GF-D8 (cell line): ENCODE measurements at places on chromosomes 5 and 9.

- DNase-seq = no peak
These were observed 7.7 kb upstream of the XPA start for GRCh38 chr9:97704851-97705250.

- no peak for DNase-seq
These were observed 293.8 kb downstream of the PDE4D start for GRCh38 chr5:59599729-59600128.

GRCh38 chr5:181130832-181131496, at the start of gene OR2V1:
Gene OR2V1, minus strand, starts transcription at chr5:181131169. Its CDS starts 5,865 bp downstream, at chr5:181125304.
- DNase-seq = no peak

DNA sequence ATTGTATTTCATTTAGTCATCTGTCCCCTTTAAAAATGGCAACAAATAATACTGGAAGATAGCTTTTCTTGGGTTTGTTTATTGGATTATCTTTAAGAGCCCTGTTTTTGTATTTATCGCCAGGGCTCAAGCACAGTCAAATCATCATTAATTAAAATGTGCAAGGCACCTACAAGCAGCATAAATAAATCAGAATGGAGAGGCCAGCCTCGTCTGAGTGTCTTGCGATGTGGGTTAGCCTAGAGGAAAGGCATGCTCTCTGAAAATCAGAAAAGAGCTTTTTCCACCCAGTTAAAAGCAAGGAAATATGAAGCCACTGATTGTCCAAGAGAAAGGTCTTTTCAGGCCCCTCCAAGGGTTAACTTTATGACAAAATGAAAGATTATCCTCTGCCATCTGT, 31.8 kb downstream of the ZFAND5 start:
- DNase-seq = no peak

- DNase-seq = no peak
These were observed 53.7 kb downstream of the MAP1B start for GRCh38 chr5:72160959-72161358.

GRCh38 chr9:87653941-87654340, 72.0 kb upstream of the CTSL start:
- DNase-seq = no peak

GRCh38 chr9:116688806-116689485, 1.8 kb downstream of the TRIM32 start:
- no peak for DNase-seq

GRCh38 chr5:4572311-4573100, 567.6 kb upstream of the ADAMTS16 start:
- DNase-seq = no peak

DNA sequence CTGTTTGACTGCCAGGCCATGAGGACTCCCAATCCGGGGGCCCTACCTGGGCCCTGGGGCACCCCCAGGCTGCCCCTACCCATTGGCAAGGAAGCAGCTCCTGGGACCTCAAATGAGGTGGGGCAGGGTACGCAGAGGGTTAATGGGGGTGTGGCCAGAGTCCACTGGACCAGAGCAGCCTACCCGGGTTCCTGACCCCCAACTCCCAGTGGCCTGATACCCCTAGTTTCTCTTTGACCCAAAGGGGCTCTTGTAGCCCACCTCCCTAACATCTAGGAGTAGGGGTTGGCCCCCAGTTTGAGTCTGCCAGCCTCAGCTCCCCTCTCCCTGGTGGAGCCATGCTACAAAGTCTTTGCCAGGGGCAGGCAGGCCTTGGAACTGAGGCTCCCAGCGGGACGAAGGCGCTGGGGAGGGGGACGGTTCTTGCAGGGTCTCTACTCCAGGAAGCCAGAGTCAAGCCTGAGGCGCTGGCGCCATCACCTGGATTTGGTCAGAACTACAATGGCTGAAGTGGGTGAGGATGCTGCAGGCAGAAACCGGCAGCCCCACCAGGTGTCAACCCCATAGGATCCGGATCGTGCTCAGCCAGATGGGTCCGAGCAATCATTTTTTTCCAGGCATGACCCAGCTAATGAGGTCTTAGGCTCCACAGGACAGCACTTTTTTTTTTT, 8.4 kb upstream of the CERCAM start:
- DNase-seq = no peak

DNA sequence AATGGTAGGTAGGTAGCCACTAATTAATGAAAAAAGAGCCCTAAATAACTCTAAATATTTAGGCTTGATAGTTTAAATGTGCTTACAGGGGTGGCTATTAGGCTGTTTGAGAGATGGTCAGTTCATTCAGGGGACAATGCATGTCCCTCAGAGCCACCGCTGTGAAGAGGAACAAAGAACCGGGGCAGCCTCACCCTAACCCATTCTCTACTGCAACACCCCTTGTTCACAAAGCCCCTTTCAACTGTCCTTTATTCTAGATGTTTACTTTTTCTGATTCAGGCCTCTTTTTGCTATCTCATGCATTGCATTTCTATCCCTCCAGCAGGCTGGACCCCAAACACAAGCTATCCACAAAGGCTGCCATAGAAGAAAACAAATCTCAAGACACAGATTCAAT, 906.7 kb downstream of the NR2F1-AS1 start:
- DNase-seq = no peak

DNA sequence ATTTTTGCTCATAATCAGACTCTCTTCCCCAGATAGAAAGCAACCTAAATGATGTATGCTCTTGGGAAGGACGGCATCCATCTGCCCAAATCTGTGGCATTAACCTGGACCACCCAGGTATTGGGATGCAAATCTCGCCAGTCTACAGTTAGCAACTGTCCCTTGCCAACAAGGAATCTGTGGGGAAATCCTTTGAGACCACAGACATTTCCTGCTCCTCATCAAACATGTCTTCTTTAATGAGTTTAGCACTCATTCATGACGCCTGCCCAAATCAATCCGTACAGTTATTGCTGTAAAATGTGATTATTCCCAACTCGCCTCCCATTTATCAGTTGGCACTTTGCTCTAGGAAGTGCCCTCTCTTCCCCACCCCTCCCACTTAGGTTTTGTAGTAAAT, 7.8 kb downstream of the ROR2 start:
- DNase-seq = no peak

DNA sequence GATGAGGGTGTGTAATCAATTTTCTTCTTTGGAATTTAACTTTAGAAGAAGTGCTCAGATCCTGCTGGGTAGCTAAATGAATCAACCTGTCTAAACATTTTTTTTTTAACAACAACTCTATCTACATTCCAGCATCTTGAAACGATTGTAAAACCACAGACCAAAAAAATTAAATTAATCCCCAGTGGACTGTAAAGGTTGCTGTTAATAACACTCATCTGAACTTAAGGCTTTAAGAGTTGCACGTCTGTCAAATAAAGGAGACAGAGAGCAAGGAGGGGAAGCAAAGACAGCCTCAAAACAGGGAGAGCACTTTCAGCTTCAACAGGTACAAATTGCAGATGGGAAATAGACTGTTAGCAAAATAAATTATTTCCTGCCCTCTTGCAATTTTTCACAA, 548.5 kb downstream of the DTWD2 start:
- DNase-seq = no peak

DNA sequence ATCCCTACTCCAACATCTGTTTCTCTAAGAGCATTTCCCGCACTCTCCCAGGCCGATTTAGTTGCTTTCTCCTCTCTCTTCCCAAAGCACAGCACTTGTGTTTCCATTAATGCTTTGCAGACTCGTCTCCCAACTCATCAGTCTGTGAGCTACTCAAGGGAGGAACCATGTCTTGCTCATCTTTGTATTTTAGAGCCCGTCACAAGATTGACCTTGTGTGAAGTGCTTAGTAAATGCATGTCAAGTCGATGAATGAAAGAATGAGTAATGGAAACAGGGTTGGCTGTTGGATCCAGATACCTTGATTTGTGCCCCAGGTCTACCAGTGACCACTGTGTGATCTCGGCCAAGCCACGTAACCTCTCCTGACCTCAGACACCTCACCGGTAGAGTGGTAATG, 99.3 kb downstream of the KLF4 start:
- no peak for DNase-seq

- no peak for DNase-seq
These were observed 485.3 kb downstream of the CDH9 start for GRCh38 chr5:26553079-26553478.

DNA sequence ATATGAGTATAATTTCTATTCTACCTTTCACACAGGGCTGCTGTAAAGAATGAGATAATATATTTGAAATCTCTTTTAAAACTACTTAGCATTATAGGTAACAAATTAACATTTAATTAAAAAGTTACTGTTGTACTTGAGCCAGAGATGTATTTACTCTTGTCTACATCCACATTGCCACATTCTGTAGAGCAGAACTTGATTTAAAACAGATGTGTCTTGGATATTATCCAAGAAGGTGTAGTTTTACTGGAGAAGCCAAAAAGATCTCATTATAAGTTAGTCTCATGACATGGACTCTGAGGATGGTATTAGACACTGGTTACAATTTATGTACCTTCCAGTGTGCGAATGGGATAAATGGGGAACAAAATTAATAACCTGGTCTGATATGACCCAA, 293.1 kb upstream of the CCNH start:
- DNase-seq = no peak

GRCh38 chr9:34809504-34810186, 99.7 kb upstream of the CCL21 start:
- no peak for DNase-seq

DNA sequence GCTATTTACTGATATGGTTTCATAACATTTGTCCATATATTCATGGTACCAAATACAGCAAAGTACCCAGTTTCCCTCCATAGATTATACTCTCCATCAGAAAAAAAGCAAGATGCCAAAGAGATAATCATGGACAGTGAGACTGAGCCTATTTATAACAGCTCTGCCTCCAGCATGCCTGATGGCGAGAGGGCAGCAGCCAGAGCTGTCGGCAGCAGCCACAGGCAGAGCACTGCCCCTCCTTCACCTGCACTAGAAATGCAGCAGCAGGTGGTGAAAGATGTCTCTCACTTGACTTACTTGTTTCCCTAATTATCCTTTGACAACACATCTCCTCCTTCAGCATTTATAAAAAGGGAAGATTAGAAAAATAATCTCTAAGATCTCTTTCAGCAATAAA, 32.4 kb downstream of the CTNNAL1 start:
- no peak for DNase-seq

GRCh38 chr5:173001229-173001841, 17.8 kb downstream of the ATP6V0E1 start:
- no peak for DNase-seq

GRCh38 chr5:149837680-149838269, 106.8 kb downstream of the PDE6A start:
- no peak for DNase-seq

DNA sequence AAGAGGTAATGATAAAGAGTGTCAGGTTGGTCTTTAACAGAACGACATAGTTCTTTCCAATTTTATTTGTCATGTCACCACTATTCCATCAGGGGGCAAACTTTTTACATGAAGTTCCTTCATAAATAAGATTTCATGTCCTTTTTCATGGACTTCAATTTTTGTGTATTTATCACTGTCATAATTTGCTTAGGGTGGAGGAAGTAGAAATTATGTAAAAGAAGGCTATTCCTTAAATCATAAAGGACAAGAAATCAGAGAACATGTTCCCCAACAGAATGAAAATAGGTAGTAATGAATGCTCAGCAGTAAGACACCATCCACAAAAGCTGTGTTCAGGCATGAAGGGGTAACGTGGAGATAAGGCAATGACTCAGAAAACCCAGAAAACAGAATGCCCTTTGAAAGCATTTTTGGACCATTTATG, 72.7 kb downstream of the ZFAND5 start:
- no peak for DNase-seq

- no peak for DNase-seq
These were observed 273.4 kb downstream of the CSNK1G3 start for GRCh38 chr5:123785162-123786071.

DNA sequence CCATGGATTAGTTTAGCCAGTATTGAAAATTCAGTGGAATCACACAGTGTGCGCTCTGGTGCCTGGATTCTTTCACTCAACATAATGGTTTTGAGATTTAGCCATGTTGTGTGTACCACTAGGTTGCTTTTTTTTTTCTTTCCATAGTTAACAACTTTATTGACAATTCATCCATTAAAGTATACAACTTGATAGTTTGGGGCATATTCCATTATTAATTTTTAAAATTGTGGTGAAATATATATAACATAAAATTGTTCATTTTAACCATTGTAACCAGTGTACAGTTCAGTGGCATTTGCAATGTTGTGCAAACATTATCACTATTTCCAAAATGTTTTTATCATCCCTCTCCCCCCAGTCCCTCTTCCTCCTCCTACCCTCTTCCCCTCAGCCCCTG, 35.2 kb downstream of the ANKRD33B start:
- no peak for DNase-seq

DNA sequence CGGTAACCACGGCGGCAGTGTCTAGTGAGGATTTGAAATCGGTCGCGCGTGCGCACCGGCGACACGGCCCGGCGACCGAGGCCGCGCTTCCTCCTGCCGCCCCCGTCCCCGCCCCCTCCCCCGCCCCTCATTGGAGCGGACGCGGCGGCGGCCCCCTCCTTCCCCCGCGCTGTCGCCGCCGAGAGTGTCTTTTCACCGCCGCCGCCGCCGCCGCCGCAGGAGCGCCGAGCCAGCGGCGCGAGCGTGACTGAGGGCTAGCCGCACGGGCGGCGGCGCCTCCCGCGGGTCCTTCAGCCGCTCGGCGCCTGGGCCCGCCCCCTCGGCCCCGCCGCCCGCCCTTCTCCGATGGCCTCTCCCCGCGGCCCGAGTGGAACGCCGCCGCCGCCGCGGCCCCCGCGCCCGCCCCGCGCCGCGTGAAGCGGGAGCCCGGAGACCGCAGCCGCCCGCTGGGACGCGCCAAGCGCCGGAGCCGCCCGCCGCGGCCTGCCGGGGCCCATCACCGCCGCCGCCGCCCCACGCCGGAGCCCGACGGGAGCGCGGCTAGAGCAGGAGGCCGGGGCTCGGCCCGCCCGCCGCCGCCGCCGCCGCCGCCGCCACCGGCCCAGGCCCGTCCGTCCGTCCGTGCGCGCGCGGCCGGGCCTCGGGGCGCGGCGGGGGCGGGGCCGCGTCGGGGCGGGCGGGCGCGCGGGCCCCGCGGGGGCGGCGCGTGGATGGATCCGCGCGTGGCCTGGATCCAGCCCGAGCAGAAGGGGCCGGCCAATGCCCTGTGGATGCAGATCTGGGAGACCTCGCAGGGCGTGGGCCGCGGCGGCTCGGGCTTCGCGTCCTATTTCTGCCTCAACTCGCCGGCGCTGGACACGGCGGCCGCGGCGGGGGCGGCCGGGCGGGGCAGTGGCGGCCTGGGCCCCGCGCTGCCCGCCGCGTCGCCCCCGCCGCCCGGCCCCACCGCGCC, at the start of gene TENT4A:
TSS of gene TENT4A (plus strand) at position 159 of the 952 bp plus-strand sequence. CDS start at position 711, 552 bp downstream.
- DNase-seq = no peak

GRCh38 chr9:117545846-117546245, 131.0 kb upstream of the ASTN2 start:
- no peak for DNase-seq

DNA sequence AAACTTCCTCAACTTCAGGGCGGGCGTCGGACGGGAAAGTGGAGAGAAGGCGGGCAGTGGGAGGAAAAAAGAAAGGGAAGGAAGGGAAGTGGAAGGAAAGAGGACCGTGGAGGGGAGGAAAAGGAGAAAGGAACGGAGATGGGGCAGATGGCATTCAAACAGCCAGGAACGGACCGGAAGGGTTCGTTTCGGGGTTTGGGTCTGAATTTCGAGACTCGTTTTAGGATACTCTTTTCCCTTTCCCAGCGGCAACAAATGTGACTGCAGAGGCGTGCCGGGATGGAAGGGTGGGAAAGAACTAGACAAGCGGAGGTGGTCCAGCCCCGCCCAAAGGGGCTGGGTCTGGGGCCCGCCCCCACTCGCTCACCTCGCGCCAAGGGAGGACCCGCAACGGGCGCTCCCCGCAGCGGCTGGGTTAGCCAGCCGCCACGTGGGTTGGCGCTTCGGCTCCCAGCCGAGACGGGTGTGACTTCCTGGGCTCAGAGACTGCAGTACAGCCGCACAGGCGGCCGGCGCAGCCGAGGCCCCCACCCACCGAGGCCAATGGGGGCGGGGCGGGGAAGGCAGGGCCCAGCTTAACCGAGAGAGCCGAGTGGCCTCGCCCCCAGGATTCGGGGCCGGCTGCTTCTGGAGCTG, 2.7 kb downstream of the VCAN start:
- DNase-seq = no peak
